ENCODE measurements at places on chromosomes 12 and 14.

- DNase-seq: no peak
Measured at GRCh38 chr14:67167420-67168109, 21.7 kb upstream of the GARIN2 start.

GRCh38 chr14:102264355-102264754 is 40.6 kb downstream of the MOK start:
- peak; percentile 4 for DNase-seq

DNA sequence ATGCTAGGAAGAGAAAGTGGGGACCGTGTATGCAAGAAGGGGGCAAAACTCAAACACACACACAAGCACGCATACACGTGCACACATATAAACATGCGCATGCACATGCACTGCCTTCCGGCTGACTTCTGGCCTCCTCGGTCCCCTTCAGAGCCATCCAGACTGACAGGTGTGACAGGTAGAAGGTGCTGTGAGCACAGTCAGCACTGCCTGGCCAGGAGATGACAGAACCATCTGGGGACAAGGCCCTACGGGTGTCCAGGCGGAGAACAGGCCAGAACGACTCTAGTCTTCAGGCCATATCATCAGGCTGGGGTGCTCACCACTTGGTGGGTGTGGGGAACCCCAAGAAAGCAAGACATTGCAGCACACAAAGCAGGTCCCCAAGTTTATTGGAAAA is 7.3 kb downstream of the KRT83 start:
- no peak for DNase-seq

GRCh38 chr12:24127919-24128721 is 178.7 kb upstream of the SOX5 start:
- DNase-seq: no peak

DNA sequence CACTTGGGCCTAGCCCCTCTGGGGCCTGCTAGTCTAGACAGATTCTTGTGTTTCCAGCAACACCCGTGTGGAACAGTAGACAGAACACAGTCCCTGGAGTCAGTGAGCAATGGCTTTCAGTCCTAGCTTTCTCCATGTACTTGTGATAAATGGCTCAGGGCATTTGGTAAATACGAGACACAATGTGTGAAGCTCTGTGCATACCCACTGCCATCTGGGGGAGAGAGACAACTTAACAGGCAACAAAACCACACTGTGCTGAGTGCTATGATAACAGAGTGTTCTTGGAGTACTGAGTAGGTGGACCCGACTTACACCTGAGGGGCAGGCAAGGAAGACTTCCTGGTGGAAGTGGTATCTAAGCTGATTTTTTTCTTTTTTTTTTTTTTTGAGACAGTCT is 86.3 kb upstream of the TBX3 start:
- DNase-seq: no peak

- no peak for DNase-seq
Measured at GRCh38 chr14:72521045-72521444, 372.9 kb downstream of the DPF3 start.

DNA sequence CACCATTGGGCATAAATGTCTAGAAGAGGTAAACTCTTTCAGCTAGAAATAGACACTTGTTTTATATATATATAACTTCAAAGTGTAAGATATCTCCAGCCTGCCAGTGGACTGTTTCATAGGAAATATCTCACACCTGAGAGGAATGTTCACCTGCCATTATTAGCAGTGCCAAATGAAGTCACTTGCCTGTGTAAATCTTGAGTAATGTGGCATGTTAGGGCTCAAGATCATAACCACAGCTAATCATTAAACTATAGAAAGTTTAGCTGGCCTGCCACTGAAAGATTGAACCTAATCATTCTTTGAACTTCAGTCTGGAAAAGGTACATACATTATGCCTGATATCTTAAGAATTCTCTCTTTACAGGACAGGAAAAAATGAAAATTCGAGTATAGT is 25.5 kb upstream of the KCNJ8 start:
- DNase-seq: no peak

All from T-helper 2 cell (primary cell).